Fibroblast of skin of back (primary cell): ENCODE measurements at places on chromosomes 3 and 15.

GRCh38 chr3:46154311-46154710 lies 53.8 kb downstream of the CCR1 start:
- DNase-seq = no peak

GRCh38 chr15:85556618-85556895 lies 176.2 kb downstream of the AKAP13 start:
- no peak for DNase-seq

GRCh38 chr3:35664460-35664919 lies 25.2 kb downstream of the ARPP21 start:
- peak; percentile 40 for DNase-seq

- DNase-seq = peak; percentile 4
These were observed 547.8 kb upstream of the EPHA6 start for GRCh38 chr3:96266395-96267190.

- no peak for DNase-seq
These were observed 50.8 kb upstream of the TPM1 start for GRCh38 chr15:62991698-62992097.

- DNase-seq = no peak
These were observed 62.5 kb upstream of the SKOR1 start for GRCh38 chr15:67762610-67763368.

GRCh38 chr3:34132069-34132692 lies 333.8 kb downstream of the PDCD6IP start:
- no peak for DNase-seq

DNA sequence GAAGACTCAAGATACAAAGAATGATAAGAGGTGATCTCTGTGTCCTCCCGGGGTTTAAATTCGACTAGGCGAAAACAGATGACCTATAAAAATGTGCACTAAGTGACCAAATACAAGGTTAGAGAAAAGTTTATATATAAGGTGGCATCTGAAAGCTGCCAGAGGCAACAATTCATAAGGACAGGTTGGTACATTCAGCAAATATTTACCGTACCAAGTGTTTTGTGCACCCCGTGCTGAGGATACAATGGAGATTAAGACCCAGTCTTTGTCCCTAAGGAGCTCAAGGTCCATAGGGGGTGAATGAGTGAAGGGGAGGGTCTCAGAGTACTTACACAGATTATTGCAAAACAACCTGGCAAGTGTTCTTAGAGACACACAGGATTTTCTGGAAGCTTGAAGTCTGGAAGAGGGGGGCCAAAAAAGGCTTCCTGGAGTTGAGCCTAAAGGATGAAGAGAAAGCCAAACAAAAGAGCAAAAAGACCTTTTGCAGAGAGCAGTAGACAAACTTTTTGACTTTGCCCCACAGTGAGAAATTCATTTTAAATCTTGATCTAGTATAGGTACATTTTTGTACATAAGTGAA lies 71.4 kb upstream of the LRIG1 start:
- no peak for DNase-seq

- no peak for DNase-seq
These were observed 104.2 kb downstream of the IQCH start for GRCh38 chr15:67358812-67359211.

GRCh38 chr3:150737874-150738679 lies 24.9 kb downstream of the SIAH2 start:
- DNase-seq = peak; percentile 28

- peak; percentile 25 for DNase-seq
These were observed 41.1 kb upstream of the SNTN start for GRCh38 chr3:63611382-63611781.
